ENCODE measurements at places on chromosomes 16 and 17.
A peak's percentile ranks its signal among the peaks of the same experiment; 100 is the strongest.

GRCh38 chr16:29806641-29807425 is 504 bp downstream of the MAZ start:
- peak; percentile 48 for DNase-seq

DNA sequence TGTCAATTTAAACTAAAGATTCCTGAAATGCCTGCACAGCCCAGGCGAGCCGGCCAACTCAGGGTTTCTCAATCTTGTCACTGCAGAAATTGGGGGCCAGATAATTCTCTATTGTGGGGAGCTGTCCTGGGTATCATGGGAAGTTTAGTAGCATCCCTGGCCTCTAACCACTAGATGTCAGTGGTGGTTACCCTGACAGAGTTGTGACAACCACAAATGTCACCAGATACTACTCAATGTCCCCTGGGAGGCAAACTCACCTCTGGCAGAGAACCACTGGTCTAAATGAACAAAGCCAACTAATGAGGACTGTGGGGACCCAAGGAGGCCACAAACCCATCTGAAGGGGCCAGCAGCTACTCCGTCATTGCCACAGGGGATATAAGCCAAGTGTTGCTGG is 90.9 kb downstream of the MYH11 start:
- peak; percentile 44 for DNase-seq

GRCh38 chr16:83187405-83187804 is 560.6 kb downstream of the CDH13 start:
- DNase-seq = peak; percentile 57

- no peak for DNase-seq
Measured at GRCh38 chr17:59428916-59429485, 97.5 kb downstream of the YPEL2 start.

DNA sequence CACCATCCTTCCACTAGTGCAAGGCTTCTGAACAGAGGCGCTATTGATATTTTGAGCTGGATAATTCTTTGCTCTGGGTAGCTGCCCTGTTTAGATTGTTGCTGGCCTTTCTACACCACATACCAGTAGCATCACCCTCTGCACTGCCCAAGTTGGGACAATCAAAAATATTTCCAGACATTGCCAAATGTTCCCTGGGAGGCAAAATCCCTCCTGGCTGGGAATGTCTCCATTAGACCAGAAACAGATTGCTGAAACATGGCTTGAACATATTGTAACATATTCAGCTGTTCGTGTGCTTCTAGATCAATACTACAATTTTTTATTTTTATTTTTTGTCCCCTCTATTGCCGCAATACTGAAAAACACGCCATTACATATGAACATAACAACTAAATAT is 174.6 kb downstream of the ABCA8 start:
- no peak for DNase-seq

GRCh38 chr16:23343643-23344612 is 41.8 kb downstream of the SCNN1B start:
- no peak for DNase-seq

- no peak for DNase-seq
Measured at GRCh38 chr17:69046121-69046807, 14.5 kb downstream of the ABCA9 start.

GRCh38 chr17:51674579-51675255 is 414.4 kb downstream of the UTP18 start:
- DNase-seq = no peak

DNA sequence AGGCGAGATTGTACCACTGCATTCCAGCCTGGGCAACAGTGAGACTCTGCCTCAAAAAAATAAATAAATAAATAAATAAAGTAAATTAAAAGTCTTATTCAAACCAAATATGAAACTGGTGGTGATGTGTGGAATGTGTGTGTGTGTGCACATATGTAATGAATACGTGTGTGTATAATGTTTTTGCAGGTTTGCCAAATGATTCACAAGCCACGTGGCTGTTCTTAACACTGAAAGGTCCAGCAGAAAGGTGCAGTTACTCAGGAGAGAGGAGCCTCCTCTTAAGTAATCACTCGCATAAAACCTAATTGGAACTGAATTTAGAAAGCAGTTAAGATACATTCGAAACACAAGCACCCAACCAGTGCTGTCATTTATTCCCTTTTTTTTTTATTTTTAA is 22.9 kb downstream of the GDE1 start:
- DNase-seq = no peak

GRCh38 chr16:74747-75334 is 2.4 kb upstream of the RHBDF1 start:
- DNase-seq = no peak

DNA sequence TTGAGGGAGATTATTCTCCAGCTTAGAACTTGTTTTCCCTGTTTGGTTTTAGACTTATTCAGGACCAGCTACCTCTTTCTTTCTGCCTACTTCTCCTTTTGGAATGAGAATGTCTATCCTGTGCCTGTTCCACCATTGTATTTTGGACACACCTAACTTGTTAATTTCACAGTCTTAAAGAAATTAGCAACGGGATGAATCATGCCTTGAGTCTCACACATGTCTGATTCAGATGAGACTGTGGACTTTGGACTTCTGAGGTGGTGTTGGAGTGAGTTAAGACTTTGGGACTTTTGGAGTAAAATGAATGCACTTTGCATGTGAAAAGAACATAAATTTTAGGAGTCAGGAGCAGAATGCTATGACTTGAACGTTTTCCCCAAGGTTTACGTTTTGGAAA is 581.4 kb downstream of the CDH11 start:
- no peak for DNase-seq

GRCh38 chr16:12543700-12544476 is 259.8 kb downstream of the CPPED1 start:
- DNase-seq = no peak

DNA sequence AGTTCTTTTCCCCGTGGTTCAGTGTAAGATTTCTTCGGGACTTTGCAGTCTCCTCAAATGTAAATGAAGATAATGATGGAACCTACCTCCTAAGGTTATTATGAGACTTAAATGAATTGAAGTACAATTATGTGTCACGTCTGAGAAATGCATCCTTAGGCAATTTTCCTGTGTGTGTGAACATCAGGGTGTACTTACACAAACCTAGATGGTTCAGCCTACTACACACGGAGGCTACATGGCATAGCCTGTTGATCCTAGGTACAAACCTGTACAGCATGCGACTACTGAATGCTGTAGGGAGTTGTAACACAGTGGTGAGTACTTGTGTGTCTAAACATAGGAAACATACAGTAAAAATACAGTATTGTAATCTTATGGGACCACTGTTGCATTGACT is 1.1 kb upstream of the FAM20A start:
- no peak for DNase-seq

GRCh38 chr16:3665508-3665907 is 11.0 kb downstream of the DNASE1 start:
- no peak for DNase-seq

- no peak for DNase-seq
Measured at GRCh38 chr16:20380782-20381181, 23.8 kb downstream of the PDILT start.

GRCh38 chr17:39699818-39700147 is at the start of gene ERBB2:
TSS of gene ERBB2 (plus strand) at chr17:39700064. CDS start at chr17:39700239, 175 bp downstream.
- peak; percentile 87 for DNase-seq

- DNase-seq = no peak
Measured at GRCh38 chr16:11253009-11253994, 2.7 kb downstream of the SOCS1 start.

- DNase-seq = no peak
Measured at GRCh38 chr16:57409870-57410587, 5.5 kb downstream of the CCL17 start.

GRCh38 chr17:1462164-1463112 is 6.4 kb upstream of the CRK start:
- no peak for DNase-seq

DNA sequence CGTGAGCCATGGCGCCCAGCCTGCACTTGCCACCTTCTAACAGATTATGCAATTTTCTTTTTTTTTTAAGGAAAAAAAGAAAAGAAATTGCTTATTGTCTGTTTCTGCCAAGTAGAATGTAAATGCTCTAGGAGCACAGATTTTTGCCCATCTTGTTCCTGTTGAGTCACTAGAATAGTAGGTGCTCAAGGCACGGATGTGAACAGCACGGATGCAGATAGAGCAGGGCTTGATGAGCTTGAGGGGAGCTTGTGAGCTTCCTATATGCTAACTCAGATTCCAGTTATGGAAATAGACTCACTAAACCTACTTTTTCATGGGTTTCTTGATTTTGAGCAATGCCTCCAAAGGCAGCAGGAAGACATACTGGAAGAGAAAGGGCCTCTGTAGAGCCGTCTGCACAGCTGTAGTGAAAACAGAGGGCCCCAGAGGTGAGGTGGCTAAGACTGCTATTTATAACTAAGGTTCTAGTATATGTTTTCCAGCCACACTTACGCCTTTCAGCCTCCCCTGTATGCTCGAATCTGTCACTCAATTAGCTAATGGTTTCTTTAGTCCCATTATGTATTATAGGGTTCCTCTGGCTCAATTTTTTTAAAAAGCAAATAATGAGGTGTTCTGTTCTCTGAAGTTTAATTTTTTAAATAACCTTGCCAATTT is 72.8 kb downstream of the WWP2 start:
- no peak for DNase-seq

DNA sequence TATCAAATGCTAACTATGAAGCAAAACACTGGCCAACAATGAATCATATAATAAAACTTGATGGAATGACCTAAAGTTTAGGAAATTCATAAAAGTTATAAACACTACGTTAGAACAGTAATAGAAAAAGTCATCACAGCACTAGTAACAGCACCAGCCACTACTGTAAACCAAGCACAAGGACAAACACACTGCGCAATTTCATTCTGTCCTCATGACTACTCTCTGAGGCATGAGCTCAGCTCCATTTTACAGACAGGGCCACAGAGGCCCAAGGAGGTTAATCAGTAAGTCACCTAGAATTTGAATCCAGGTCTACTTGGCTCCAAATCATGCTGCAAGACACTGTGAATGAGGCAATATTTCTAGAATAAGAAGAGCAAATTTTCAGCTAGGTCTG is 13.4 kb downstream of the EMC8 start:
- no peak for DNase-seq

DNA sequence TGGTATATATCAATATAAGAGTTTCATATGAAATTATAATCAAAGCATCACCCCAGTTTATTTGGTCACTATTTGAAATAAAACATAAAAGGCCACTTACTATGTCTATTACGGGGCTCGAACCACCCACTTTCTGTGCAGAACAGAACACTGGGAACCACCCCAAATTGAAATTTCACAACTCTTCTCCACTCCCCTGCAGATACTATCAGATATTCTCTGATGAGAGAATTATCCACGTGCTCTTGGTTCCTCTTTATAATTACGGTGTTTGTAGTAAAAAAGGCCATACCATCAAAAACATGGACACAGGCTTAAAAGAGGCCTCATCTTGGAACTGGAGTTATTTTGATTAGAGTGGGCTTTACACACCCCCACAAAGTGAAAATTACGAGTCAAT is 82.8 kb downstream of the WDR59 start:
- DNase-seq = no peak

GRCh38 chr16:21056396-21056795 is 94.2 kb downstream of the DNAH3 start:
- DNase-seq = no peak

GRCh38 chr17:75824666-75825065 is 19.5 kb downstream of the UNC13D start:
- DNase-seq = no peak

- DNase-seq = no peak
Measured at GRCh38 chr17:59219992-59220327, 351 bp upstream of the GDPD1 start.

DNA sequence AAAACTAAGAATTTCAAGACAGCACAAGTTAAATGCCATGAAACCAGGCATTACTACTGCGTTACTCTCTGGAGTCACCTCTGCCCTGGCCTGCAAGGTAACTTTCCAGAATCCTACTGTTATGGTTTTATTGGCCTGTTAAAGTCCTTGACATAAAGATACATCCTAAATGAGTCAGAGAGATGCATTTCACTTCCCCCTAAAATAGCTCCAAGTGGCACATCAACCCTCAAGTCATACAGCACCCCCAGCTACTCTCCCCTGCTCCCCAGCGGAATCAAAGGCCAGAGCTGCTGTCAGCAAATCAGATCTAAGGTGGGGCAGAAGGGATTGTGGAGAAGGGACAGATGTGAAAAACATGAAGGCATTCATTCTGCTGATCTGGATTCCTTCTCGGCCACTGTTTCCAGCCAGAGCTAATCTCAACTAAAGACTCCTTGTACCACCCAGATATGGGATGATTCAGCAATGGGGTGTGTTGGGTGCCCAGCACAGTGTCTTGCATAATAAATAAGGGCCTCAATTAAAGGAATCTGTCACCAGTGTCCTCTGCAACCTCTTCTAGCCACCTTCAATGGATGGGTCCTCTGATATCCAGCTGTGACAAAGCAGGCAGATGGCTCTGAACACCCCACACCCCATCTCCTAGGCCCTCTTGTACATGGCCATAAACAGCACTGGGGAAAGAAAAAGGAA is 8.5 kb upstream of the CCL1 start:
- no peak for DNase-seq

GRCh38 chr16:17607075-17607509 is 136.3 kb upstream of the XYLT1 start:
- DNase-seq = no peak

- DNase-seq = no peak
Measured at GRCh38 chr16:69830534-69831211, 68.5 kb downstream of the WWP2 start.

DNA sequence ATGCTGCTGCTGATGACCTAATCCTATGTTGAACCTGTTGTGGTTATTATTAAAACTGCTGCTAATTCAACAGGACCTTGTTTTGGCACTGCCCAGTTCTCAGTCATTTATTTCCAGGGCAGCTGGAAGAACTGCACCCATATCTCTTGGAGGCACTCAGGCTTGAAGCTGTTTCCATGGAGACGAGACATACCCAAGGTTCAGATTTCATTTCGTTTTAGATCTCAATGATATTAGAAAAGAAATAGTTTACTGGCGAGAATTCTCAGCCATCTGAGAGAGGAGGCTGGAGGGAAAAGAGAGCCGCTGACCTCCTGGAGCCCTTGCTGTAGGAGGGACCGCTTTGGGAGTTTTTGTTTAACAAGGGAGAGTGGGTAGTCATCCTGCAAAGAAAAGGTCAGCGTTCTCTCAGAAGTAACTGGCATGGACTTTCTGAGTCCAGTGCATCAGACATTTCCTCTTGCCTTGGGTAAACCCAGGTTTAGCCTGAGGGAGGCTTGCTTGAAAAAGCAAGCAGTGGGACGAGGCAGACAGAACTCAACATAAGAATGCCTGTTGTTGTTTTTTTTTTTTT is 75.4 kb downstream of the YPEL2 start:
- no peak for DNase-seq

- DNase-seq = no peak
Measured at GRCh38 chr17:36935671-36936454, 1.4 kb upstream of the LHX1 start.

GRCh38 chr16:73210686-73211085 is 162.8 kb upstream of the ZFHX3 start:
- no peak for DNase-seq

DNA sequence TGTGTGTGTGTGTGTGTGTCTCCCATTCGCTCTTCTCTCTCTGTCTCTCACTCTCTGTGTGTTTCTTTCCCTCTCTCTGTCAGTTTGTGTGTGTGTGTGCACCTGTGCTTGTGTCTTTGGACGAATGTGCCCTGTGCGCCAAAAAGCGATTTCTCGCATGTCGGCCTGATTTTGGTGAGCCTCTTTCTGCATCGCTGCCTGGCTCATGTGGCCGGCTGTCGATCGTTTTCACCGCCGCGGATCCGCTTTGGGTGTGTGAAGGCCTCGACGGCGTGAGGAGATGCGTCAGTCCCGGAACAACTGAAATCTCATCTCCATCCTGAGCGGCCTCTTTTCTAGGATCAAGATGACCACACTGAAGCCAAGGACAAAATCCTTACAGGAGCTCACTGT is 609.0 kb downstream of the KCNJ18 start:
- no peak for DNase-seq
